Stimulated activated CD8-positive, alpha-beta memory T cell treated with anti-CD3 and anti-CD28 coated beads, Interleukin-4, amount 100 ng/mL, for 4 hours (primary cell): ENCODE measurements at places on chromosomes 7 and 10.

- no peak for DNase-seq
Observed at GRCh38 chr7:21169667-21170580, 258.0 kb upstream of the SP4 start.

DNA sequence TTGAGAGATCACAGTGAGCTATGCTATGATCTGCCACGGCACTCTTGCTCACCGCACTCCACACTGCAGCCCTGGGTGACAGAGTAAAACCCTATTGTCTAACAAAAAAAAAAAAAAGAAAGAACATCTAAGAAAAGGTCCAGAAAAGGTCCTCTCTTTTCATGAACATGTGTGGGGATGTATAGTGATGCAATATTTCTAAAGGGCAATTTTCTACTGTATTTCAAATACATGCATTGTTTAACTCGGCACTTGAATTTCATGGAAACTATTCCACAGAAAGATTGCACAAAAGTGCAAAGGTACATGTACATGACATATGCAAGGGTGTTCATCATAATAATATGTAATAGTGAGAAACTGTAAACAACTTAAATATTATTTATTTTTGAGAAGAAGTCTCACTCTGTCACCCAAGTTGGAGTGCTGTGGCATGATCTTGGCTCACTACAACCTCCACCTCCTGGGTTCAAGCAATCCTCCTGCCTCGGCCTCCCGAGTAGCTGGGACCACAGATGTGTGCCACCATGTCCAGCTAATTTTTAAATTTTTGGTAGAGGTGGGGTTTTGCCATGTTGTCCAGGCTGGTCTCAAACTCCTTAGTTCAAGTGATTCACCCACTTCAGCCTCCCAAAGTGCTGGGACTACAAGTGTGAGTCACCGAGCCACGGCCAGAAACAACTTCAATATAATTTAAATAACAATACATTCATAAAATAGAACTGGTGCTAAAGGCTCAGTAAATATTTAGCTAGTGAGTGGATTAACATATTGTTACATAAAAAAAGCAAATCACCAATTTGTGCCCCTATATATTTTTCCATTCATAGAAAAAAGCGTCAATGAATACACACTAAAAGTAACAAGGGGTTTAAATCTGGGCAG is 1.3 kb upstream of the PPRC1 start:
- no peak for DNase-seq

- DNase-seq: no peak
Observed at GRCh38 chr7:72444026-72444776, 32.1 kb upstream of the CALN1 start.

DNA sequence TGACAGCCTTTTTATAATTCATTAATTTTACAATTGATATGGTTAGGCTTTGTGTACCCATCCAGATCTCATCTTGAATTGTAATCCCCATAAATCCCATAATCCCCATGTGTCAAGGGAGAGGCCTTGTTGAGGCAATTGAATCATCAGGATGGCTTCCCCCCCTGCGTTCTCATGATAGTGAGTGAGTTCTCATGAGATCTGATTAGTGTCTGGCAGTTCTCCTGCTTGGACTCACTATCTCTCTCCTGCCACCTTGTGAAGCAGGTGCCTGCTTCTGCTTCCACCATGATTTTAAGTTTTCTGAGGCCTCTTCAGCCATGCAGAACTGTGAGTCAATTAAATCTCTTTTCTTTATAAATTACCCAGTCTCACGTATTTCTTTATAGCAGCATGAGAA is 165.7 kb upstream of the GNAI1 start:
- DNase-seq: no peak

DNA sequence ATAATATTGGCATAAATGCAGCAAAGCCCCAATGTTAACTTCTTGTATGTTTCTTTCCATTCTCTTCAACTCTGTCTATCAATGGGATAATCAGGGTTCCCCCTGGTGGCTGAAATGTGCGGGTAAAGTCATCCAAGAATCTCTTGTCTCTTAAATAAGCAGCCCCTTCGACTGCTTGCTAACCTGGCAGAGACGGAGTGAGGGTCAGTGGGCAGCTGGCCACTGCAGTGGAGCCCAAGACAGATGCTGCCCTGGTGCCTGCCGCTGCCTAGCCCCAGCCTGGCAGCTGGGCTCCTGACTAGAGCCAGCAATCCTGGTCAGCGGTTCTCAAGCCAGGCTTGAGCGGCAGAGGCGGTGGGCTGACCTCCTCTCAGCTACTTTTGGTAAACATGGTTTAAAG is 248.9 kb downstream of the COBL start:
- no peak for DNase-seq

GRCh38 chr10:34824870-34825269 is 9.8 kb upstream of the PARD3 start:
- DNase-seq: no peak

- no peak for DNase-seq
Observed at GRCh38 chr10:78742406-78742729, 326.4 kb upstream of the ZMIZ1 start.

DNA sequence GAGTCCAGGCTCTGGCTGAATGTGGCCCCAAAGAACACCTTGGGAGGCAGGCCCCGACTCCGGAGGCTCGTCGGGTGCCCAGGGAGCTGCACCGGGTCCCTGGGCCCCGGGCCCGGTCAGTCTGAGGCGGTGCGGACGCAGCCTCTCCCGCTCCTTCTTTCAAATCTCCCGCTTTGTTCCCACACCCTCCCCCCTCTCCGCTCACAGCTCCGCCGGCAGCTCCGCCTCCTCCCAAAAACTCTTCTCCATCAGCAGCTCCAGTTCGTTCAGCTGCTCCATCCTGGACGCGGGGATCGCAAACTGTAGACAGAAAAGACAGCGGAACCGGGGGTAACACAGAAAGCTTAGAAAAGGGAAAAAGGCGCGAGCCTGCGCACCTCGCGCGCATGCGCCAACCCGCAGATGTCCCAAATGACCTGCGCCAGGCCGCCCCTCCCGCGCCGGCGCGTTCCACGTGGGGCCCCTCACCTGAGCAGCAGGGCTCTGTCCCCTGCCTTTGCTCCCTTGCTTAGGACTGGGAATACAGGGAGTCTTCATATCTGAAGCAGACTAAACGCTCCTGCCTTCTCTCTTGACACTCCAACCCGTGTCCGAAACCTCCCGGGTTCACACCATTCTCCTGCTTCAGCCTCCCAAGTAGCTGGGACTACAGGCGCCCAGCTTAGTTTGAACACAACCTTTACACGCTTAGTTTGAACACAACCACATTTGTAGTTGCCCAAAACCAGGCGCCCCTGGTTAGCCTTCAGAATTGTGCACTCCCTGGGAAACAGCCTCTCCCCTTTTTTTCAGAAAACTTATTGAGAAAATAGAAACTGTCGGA is at the start of gene DNA2:
DNA2 (minus strand) TSS at position 388 of the 823 bp plus-strand sequence; CDS start at position 279, 109 bp downstream.
- DNase-seq: peak; percentile 24

DNA sequence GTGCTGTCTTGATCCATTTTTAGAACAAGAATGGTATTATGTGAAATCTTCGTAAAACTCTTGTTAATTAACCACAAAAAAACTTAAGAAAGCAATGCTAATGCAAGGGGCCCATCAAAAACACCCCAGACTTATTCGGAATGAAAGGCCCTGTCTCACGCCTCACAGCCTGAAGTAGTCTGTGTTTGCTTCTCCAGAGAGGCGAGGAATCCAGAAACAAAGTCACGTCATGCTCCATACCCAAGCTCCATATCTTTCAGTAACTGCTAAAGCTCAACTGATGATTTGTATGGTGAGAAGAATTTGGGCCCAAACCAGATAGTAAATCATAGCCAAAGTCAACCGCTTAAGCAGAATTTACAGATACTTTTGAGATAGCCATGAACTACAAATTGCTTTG is 155.4 kb downstream of the ATE1 start:
- no peak for DNase-seq

DNA sequence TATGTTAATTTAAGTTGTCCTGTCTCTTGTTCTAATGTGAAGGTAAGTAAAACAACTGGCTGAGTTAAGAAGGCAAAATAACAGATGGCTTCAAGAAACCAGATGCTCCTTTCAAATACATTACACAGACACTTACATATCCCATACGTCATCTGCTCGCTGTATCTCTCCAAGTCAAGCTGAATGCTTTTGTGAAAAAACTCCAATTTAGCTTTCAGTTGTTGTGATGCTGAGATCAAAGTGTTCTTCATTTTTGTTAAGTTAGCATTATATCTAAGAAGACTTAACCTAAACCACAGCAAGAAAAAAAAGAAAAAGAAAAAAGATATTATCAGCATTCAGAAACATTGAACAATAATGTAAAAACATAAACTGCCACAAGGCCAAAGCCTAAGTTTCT is 18.5 kb upstream of the ERLIN1 start:
- no peak for DNase-seq

- DNase-seq: no peak
Observed at GRCh38 chr7:79454361-79454960, 994 bp upstream of the MAGI2 start.

- no peak for DNase-seq
Observed at GRCh38 chr10:117553142-117553814, 10.7 kb downstream of the EMX2 start.

- no peak for DNase-seq
Observed at GRCh38 chr10:103845972-103846371, 9.4 kb downstream of the SH3PXD2A start.

DNA sequence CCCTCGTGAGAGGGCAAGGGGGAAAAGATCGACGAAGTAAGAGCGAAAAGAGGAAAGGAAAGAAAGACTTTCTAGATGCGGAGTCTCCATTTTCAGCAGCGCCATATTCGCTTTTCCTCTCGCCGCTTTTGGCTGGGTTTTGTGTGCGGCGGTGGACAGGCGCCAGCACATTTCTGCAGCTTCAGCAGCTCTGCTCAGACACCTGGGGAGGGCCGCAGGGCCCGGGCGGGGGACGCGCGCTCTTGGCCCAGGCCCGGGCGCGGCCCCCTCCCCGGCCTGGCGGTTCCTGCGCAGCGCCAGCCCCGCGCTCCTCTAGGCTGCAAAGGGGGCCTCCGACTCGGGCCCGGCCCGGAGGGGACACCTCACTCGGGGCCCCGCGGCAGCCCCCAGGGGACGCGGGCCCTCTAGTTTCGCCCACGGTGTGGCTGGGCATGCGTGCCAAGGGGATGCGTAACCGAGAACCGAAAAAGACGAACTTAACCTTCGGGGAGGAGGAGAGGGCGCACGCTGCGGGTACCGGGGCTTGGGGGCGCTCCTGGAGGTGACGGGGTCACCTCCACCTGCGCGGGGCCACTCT is 34.5 kb upstream of the EBLN1 start:
- peak; percentile 15 for DNase-seq

DNA sequence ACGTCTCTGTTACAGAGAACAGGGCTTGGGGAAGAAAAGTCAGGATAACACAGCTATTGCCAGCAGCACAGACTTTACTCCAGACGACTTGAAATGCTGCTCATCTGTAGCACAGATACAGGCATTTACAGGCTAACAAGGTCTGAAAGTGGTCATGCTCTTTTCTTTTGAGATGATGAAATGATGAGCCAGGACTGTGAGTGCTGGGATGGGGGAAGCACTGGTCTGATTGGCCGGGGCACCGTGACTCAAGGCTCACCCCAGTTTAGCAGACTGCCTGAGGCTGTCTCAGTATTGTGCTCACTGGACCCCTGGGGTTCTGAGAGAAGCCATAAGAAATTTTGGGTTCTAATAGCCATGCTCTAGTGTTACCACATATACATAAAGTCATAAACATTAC is 12.4 kb downstream of the SMKR1 start:
- no peak for DNase-seq

DNA sequence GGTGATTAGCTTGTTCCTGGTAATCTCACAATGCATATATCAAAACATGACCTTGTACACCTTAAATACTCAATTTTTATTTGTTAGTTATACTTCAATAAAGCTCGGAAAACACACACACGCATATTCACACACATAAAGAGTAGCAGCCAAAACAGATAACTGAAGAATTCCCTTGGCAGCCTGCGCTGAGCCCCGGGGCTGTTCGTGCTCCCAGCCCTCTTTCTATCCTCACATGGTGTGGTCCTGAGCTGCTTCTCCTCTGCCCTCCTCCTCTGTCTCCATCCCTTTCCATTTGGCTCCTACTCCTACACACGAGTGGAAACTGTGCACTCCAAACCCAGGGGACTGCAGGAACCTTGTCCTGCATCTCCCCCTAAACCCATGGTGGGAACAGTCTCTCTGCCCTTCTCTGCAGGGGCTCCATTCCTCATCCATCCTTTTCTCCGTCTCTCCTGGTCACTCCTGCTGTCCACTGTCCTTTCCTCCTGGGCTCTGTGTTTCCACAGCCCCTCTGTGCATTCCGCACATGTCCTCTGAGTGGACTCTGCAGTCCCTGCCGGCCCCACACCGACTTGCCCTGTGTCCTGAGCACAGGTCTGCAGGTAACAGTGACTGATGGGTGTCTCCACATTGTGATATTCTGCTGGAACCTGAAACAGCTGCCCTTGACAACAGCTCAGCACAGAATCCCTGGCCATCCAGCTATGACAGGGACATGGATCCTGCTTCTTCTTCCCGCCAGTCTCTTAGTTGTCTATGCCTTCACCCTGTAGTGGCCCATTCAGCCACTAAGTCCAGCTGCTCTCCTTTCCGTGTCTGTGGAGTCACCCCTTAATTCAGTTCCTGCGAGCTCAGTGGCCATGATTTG is 216.8 kb upstream of the ZNF32 start:
- no peak for DNase-seq

DNA sequence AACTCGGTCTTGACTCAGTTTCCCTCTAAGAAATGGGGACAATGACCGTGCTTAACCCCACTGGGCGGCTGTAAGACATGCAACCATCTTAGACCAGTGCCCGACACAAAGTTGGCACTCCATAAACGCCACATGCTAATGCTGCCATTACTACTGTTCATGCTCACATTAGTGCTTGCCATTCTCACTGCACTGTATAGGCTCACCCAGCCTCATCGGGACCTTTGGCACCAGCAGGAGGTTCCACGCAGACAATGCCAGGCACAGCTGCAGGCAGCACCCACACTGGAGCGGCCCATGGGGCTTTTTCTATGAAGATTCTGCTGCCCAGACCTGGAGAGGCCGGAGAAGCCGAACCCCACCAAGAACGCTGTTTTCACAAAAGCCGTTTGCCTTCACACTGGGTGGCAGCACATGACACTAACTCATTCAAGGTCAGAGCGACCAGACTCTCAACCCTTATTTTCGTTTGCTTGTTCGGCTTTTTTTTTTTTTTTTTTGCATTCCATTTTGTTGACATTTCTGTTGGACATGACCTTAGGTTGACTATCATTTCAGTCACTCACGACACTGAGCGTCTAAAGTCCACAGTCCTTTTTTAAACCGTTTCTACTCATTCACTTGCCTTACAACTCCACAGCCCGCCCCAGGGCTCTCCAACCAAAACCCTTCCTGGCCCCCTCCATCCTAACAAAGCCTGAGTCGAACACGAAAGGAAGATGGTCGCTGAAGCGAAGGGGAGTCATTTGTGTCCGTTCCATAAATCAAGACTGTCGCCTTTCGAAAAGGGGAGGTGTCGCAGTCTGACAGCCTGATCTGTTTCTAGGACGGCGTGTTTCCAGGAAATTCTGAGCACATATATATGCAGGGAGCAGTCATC is 124.4 kb upstream of the RNF32 start:
- no peak for DNase-seq

- DNase-seq: no peak
Observed at GRCh38 chr7:36182854-36183604, 30.0 kb downstream of the EEPD1 start.

DNA sequence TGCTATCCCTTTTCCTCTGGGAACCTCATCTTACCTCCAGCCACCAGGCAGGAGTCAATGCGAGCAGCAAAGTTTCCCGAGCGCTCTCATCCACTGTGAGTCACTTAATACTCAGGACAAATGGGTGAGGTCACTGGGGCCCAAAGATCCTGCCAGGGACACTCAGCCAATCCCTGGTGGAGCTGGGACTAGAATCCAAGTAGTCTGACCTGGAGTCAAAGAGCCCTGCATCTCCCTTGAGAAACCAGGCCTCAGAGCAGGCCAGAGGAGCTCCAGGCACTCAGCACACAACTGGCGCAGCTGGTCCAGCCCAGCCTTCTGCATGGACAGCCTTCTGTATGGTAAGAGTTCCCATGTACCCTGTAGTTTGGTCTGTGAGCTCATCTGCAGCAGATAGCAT is 142.3 kb downstream of the MAPK8 start:
- no peak for DNase-seq
